ENCODE measurements at places on chromosomes 2 and 18. TPM values are rescaled to one million over a fixed set of nuclear protein-coding genes. Genes with fewer than 3 reads are reported as not detected.

The SCN9A gene
- total RNA-seq, result 9.0 TPM

- DNase-seq, result no peak
- no peak overlapping the region for H3K4me3 ChIP-seq
- H3K4me1 ChIP-seq, result no peaks in the 10 kb centered on the region
These were observed 23.4 kb downstream of the FBLN7 start for GRCh38 chr2:112161431-112162145.

DNA sequence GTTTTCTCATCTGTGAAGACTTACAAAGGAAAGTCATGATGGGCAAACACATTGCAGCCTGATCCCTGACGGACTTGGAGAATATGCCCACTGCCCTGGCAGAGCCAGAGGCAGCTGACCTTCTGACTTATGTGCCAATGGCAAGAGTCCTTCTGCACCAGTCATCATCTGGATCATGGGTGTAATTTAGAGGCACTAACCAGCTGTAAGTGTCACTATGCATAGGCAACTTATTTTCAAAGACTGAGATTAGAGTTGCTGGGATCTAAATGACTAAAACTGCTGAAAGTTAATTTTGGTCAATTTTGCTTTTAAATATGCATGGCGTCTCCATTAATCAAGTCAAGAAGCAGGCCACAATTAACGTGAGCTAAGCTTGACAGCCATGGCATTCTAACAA lies 261.2 kb downstream of the BCL11A start:
- no peaks in the 10 kb centered on the region for H3K27me3 ChIP-seq
- no peak overlapping the region for H3K27ac ChIP-seq
- H3K4me3 ChIP-seq, result no peak overlapping the region
- H3K4me1 ChIP-seq, result peaks cover 10% of the 10 kb centered on the region

DNA sequence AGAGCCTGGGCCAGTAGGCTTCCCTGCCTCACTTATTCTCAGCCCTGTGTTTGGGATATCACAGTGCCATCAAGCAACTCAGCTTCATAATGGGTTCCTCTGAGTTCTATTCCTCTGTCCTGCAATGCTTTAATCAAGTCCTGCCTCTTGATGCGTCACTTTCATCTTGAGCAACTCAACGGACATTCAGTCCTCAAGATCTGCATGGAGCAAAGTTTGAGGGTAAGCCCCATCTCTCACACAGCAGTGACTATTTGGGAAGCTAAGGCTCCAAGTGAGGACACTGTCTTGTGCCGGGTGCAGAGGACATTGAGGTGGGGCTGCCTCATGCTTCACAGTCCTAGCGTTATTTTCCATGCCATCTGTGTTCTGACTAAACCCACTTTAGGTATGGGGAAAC lies 50.9 kb upstream of the PLB1 start:
- H3K4me3 ChIP-seq, result no peak overlapping the region
- H3K4me1 ChIP-seq, result peaks cover 3% of the 10 kb centered on the region
- DNase-seq, result no peak
- no peak overlapping the region for H3K27ac ChIP-seq
- H3K27me3 ChIP-seq, result no peaks in the 10 kb centered on the region
- no peaks in the 10 kb centered on the region for H3K36me3 ChIP-seq

The ASB18 gene
- total RNA-seq, result not detected

The RTTN gene
- 14.0 TPM for total RNA-seq

DNA sequence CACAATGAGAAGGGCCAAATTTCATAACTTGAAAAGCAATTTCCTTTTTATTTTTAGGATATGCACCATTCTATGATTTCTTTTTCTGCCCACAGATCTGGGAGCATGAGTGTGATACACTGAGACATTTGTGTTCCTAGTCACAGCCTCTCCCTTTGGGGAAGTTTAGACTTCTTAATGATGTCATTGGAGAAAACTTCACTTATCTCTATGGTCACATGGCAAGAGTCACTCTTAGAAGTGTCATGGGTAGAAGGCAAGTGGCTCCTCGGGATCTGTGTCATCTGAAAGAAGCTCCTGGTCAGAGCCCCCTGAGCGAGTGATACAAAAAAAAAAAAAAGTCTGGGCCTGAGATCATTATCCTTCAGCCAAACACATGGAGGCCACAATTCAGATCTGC lies 62.5 kb upstream of the LGALSL start:
- no peaks in the 10 kb centered on the region for H3K27me3 ChIP-seq
- no peak overlapping the region for H3K4me3 ChIP-seq
- H3K27ac ChIP-seq, result peak overlapping the region; percentile 88
- peaks cover 9% of the 10 kb centered on the region for H3K4me1 ChIP-seq

The GALR1 gene
- total RNA-seq, result 0.36 TPM

- H3K4me1 ChIP-seq, result no peaks in the 10 kb centered on the region
- no peaks in the 10 kb centered on the region for H3K27me3 ChIP-seq
- no peak overlapping the region for H3K4me3 ChIP-seq
- no peak for DNase-seq
- H3K27ac ChIP-seq, result no peak overlapping the region
These were observed 235.2 kb downstream of the ZNF385B start for GRCh38 chr2:179626261-179626660.

- H3K27me3 ChIP-seq, result no peaks in the 10 kb centered on the region
These were observed 80.2 kb downstream of the EFEMP1 start for GRCh38 chr2:55843096-55843993.

- no peak overlapping the region for H3K4me3 ChIP-seq
- no peaks in the 10 kb centered on the region for H3K27me3 ChIP-seq
- peaks cover 21% of the 10 kb centered on the region for H3K4me1 ChIP-seq
- no peak for DNase-seq
These were observed 14.9 kb upstream of the MC5R start for GRCh38 chr18:13809043-13809430.

DNA sequence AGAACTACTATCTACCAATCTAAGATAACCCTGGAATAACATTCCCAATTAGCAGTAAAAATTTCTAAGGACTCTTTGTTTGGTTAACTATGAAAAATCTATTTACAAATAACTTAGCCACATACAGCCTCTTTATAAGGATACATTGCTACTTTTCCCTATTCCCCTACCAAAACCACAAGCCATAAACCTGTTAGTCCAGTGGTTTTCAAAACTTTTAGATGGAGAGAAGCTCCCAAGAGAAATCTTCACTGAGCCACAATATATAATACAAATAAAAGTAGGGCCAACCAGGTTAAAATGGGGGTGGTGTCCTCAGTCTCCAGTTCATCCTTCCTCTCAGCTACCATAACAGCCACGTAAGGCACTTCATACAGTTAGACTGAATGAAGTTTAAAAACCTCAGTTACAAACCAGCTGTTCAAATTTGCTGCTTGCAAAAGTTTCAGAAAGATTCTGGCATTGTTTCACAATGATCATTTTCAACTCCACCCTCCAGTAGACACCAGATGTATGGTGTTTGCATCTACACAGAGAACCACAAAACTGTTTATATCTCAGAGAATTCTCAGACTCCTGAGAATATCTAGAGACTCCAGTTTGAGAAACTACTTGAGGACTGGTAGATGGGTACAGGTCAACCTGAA lies 26.0 kb downstream of the SOS1 start:
- H3K27me3 ChIP-seq, result no peaks in the 10 kb centered on the region
- DNase-seq, result no peak
- no peaks in the 10 kb centered on the region for H3K36me3 ChIP-seq

DNA sequence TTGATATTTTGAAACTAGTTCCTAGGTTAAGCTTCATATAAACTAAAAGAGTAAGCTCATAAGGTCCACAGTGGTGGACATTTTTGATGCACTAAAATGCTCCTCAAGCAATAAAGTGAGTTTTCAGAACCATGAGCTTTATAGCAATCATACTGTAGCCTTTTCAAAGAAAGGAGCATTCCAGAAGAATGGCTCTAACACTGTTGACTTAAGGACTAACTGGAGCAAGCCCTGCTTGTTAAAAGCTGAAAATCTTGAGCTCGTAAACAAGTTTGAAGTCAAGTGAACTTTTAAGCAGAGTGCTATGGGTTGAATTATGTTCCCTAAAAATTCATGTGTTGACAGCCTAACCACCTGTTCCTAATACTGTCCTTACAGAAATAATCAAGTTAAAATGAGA lies 38.0 kb downstream of the KYNU start:
- H3K36me3 ChIP-seq, result no peaks in the 10 kb centered on the region
- H3K27ac ChIP-seq, result peak overlapping the region; percentile 0
- DNase-seq, result no peak
- no peaks in the 10 kb centered on the region for H3K27me3 ChIP-seq

Measured in hepatocyte (in vitro differentiated cells).